T-cell (primary cell): ENCODE measurements at places on chromosomes 12 and 14.

DNA sequence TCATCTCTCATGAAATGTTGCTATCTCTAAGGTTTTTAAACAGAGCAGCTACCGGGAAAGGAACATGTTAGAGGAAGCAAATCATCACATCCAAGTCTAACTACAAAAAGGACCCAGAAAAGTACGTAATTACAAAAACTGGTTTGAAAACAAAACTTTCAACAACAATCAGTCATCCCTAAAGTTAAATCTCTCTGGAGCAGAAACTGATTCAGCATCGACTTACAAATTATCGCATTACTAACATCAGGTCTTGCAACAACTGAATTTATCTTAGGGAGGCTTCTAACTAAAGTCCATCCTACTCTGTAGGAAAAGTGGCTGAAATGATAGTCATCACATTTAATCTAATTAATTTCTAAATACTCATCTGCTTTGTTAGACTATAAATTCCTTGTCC is 137.0 kb downstream of the MED13L start:
- DNase-seq: no peak

GRCh38 chr12:41333974-41334373 is 145.9 kb downstream of the PDZRN4 start:
- no peak for DNase-seq

DNA sequence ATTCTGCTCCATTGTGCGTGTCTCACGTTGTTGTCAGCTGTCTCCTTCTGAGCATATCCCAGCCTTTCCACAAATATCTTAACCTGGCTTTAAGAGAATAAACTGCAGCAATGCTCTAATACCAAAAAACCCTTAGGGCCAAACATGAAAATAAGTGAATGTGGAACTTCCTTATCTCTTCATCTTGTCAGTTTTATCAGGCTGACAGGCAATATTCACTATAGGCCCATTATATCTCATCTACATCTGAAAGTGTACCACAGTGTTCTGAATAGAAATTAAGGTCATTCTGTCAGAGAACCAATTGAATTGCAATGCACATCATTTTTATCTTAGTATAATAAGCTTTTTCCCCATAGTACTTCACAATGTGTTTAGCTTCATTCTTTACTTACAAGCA is 933.1 kb upstream of the FBXO33 start:
- no peak for DNase-seq

DNA sequence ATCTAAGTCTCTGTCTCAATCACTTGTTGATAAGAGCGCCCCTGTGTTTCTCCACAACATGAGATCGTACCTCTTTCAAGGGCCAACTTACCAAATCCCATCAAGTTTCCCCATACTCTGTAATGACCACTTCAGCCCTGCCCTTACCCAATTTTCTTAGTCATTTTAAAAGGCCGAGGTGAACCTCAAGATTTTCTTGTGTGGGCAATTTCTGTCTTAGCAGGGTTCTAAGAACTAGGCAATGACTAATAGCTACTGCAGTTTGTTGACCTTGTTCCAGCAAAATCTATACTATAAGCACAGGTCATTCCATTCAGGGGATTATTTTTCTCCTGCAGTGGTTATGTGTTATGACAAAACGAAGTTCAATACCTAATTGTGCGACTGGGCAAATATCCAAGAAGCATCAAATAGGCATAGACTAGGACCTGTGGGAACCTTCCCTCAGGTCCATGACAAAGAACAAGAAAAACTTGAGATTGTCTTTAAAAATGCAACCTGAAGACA is 359.8 kb downstream of the PCNX1 start:
- DNase-seq: no peak

DNA sequence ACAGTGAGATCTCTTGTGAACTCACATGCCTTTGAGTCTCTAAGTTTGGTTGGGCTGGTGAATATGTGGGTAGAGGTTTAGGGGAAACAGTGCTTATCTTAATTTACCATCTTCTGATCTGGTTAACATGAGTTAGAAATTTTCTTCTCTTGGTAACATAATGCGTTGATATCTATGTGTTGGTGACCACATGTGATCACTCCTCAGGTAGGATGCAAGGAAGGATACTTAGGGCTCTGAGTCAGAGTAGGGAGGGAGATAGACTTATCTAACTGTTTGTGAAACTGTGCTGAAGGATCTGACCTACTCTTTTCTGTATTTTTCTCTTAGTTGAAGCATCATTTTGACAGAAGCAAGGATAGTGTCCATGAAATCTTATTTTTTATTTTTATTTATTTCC is 23.1 kb downstream of the FAM234B start:
- no peak for DNase-seq

DNA sequence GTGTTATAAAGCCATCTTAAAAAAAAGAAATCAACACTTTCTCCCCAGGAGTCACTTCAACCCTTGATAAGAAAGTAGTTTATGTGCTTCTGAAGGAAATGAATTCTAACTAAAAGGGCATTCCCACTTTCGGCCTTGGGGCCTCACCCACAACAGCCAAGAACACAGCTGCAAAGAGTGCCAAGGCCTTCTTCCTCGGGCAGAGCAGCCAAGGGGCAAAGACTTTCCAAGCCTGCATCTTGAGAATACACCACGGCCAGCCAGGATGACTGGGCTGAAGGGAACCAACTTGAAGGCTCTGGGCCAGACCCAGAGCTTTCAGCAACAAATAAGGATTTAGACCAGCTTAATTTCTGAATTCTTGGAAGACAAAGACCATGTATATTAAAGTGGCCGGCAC is 60.4 kb upstream of the FOXN3 start:
- DNase-seq: no peak

GRCh38 chr14:64253672-64254071 is 40.5 kb downstream of the ESR2 start:
- no peak for DNase-seq

GRCh38 chr12:67222302-67222701 is 46.9 kb upstream of the CAND1 start:
- DNase-seq: no peak

DNA sequence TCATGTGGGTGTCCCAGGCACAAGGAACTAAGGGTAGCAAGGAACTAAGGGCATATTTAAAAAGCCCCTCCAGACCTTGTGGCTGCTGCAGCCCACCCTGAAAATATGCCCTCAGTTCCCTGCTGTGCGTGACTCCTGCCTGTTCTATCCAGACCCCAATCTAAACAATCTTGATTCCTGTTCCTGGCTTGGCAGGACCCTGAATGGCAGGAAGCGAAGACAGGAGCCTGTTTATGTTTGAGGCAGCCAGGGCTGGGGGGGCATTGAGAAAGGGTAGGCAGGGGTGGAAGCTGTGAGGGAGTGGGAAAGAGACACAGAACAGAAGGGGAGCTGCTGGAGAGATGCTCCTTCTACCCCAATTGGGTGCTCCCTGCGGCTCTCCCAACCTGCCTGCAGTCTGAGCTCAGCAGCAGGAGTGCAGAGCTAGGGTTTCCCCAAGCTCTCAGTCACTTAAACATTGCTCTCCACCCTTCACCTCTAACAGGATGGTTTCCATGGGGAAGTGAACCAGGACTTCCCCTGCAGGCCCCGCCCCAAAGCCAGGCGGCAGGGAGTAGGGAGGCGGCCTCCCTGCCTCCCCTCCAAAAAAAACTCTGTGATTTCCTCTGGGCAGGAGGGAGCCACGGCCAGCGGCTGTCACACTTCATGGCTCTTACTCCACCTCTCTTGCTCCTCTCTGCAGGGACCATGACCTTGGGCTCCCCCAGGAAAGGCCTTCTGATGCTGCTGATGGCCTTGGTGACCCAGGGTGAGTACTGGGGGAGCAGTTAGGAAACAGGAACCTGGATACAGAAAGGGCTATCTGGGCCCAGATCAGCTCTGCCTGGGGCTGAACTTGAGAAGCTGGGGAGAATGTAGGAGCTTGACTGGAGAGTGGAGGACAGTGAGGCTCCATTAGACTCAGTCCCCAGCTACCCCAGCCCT is 4.7 kb downstream of the ACVRL1 start:
- DNase-seq: no peak

DNA sequence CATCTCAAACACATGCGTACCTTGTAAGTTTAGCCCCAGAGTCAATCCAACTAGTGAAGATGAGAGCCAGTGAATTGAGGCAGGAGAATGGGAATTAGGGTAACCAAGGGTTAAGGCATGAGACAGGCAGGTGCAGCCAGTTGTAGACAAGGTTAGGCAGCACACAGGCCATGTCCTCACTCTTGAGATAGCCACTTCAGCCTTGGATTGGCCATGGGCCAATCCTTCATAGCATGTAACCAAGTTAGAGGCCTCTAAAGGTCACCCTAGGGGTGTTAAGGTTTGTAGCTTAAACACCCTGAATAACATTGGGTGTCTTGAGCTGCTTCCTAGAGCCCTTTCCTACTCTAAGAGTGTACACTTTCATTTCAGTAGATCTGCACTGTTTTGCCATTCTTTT is 208.2 kb upstream of the RBM19 start:
- DNase-seq: no peak

DNA sequence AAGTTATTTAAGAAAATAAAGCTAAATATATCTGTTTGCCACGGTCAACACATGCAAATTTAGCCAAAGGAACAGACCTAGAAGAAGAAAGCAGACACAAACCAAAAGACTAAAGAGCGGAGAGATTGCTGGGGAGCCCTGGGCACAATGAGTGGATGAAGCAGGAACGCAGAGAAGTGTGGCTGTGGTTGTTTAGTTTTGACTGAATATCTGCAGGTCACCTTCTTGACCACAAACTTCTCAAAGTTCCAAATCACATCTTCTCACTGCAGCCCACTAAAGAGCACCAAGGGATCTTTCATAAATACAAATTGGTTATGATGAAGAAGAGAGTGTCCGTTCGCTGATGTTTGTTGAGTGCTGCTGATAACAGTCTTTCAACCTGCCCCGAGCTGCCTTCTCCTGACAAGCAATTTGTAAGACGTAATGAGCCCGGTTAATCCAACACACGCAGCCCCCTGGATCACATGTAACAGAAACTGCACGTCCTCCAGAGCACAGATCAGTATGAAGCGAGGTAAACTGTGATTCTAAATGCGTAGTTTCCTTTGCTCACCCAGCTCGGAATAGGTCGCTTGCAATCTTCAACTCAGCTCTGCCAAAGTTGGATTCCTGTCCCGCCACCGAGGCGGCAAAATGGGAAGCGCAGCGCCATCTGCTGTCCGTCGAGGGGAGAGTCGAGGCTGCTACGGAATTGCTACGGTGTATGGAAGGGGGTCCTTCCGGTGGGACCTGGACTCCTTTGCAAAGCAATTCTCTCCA is 120.8 kb downstream of the GXYLT1 start:
- DNase-seq: peak; percentile 54

GRCh38 chr14:65910108-65910786 is 497.7 kb downstream of the FUT8 start:
- no peak for DNase-seq

GRCh38 chr12:100163416-100164152 is 20.9 kb upstream of the BLTP3B start:
- peak; percentile 62 for DNase-seq

DNA sequence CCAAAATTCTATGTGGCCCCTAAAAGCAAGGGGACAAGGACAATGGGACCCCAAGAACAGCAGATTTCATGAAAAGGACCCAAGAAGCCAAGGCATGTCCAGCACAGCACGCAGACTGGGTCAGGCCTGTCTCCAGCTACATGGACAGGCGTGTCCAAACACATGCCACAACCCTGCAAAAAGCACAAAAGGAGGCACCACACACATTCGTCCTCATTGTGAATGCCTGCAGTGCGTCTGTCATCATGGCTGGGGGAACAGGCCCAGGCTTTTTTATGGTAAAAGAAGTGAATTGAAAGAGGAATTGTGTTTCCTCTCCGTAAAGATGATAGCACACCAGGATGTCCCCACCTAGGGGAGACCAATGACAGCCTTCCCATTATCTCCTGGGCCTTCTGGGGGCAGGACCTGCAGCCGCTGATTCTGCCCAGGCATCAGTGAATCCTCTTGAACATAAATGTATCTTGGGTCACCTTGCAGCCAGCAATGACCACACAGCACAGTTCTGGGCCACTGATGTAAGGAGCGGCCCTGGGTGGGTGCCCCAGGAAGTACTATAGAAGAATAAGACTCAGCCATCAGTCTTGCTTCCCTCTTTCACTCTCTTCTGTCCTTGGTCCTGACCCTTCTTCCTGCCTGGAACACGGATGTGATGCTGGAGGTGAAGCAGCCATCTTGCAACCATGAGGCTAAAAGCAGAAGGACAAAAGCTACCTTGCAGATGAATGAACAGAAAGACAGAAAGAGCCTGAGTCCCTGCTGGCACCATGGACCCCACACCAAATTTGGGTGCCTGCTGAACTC is 29.8 kb upstream of the C14orf180 start:
- DNase-seq: no peak

DNA sequence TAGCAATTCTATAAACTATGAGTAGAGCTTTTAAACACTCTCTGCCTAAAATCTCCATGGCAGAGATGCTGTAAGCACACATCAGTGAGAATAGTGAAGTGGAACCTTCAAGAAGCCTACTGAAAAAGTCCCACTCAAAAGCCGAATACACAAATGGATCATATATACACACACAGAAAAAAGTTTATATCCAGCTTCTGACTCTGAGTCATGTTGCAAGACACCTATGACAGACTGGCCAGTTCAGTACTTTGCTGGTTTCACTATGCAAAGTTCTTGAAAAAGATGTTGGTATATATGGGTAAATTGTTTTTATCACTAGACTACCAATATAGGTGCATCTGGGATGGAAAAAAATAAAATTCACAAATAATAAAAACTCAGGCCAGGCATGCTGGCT is 126.1 kb downstream of the KCNK10 start:
- DNase-seq: no peak

- DNase-seq: no peak
These were observed 36.9 kb downstream of the ITPK1 start for GRCh38 chr14:93078870-93079269.

DNA sequence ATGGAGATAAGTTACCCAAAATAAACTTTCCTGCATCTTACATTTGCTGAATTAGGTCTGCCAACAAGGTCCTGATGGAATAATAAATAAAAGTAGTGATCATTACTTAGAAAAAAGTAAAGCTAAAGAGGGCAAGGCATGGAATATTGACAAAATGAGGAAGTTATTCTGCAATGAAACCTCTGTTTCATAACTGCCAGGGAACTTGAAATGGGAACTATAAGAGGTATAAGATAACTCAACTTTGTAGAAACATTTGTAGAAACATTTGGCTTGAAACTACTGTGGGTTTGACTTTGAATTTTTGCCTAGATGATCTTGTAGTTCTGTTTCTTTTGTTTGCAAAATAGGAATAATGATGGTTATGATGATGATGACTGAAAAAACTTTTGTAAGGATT is 18.7 kb upstream of the YBX3 start:
- no peak for DNase-seq

DNA sequence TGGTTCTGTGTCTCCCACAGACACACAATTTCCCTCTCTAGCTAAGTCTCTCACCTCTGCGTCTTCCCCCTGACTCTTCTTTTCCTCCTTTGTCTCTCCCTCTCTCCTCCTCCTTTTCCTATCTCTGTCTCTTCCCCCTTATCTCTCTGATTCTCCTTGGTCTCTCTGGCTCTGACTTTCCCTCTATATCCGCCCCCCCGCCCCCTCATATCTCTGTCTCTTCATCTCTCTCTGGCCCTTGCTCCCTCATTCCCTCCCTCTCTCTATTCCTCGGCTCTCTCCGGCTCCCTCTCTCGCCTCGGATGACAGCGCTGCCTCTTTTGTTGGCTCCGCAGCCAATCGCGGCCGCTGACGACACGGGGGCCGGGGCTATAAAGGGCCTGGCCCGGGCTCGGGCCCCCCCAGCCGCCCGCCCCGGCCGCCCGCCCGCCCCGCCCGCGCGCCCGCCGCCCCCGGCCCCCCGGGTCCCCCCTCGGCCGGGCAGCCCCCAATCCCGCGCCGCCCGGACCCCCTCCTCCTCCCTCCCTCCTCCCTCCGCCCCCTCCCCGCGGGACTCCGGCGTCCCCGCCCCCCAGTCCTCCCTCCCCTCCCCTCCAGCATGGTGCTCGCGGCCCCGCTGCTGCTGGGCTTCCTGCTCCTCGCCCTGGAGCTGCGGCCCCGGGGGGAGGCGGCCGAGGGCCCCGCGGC is at the start of gene GDF11:
TSS of gene GDF11 (plus strand) at position 404 of the 687 bp plus-strand sequence. CDS start at position 599, 195 bp downstream.
- DNase-seq: peak; percentile 64
